Activated CD4-positive, alpha-beta T cell treated with anti-CD3 and anti-CD28 coated beads, Interleukin-2, amount 10 ng/mL, durations not matched to agents 7 days and 5 days (primary cell): ENCODE measurements at places on chromosomes 3 and 15.

DNA sequence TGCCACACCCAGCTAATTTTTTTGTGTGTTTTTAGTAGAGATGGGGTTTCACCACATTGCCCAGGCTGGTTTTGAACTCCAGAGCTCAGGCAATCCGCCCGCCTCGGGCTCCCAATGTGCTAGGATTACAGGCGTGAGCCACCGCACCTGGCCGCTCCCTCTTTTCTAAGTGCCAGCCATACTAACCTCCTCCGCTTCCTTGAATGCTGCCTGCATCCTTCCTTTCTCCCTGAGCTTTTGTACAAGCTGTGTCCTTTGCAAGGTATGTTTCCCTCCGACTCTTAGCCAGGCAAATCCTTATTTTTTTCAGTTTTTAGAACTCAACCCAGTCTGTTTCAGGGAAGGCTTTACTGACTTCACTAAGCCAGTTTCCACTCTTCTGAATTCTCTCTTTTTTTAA lies 60.6 kb downstream of the NR1D2 start:
- no peak for DNase-seq
- peaks cover 6% of the 10 kb centered on the region for H3K27me3 ChIP-seq
- no peak overlapping the region for H3K4me3 ChIP-seq
- peaks cover 5% of the 10 kb centered on the region for H3K4me1 ChIP-seq

GRCh38 chr3:29639578-29640290 lies 358.9 kb downstream of the RBMS3 start:
- DNase-seq: no peak
- H3K27me3 ChIP-seq: no peaks in the 10 kb centered on the region
- no peaks in the 10 kb centered on the region for H3K4me1 ChIP-seq
- H3K36me3 ChIP-seq: no peaks in the 10 kb centered on the region
- H3K4me3 ChIP-seq: no peak overlapping the region

DNA sequence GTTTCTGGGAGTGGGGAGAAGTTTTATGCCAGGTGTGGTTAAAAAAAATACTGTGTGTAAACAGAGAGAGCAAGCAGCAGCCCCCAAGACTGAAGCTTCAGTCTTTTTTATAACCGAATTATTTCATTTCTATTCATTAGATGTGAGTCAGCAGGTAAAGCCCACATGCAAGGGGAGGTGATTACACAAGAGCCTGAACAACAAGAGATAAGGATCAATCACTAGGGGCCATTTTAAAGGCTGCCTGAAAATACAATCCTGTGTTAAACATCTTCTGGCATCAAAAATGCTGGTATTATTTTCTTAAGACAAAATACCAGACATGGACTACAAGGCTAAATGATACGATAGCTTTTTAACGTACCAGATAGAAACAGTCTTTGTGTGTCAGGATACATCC lies 217.3 kb downstream of the SUCLG2 start:
- H3K27ac ChIP-seq: no peak overlapping the region
- no peaks in the 10 kb centered on the region for H3K27me3 ChIP-seq
- peaks cover 30% of the 10 kb centered on the region for H3K36me3 ChIP-seq
- no peak for DNase-seq

DNA sequence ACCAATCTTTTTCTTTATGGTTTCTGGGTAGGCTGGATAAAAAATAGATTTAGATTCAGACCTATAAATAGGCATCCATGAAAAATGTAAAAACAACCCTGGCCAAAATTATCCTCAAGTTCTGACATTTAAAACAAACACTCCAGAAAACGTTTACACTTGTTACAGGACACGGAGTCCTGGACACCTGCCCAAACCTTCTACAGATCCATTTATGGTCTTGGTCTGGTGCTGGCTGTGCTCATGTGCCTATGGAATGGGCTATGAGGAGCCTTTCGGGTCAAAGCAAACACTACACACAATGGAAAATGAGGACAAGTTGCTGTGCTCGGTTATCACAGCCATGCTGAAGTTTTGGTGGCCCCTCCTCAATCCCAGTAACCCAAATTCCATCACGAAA lies 108.1 kb downstream of the PDZRN3 start:
- no peak overlapping the region for H3K4me3 ChIP-seq
- no peak overlapping the region for H3K27ac ChIP-seq
- H3K4me1 ChIP-seq: no peaks in the 10 kb centered on the region
- no peaks in the 10 kb centered on the region for H3K27me3 ChIP-seq
- H3K36me3 ChIP-seq: no peaks in the 10 kb centered on the region
- no peak for DNase-seq

DNA sequence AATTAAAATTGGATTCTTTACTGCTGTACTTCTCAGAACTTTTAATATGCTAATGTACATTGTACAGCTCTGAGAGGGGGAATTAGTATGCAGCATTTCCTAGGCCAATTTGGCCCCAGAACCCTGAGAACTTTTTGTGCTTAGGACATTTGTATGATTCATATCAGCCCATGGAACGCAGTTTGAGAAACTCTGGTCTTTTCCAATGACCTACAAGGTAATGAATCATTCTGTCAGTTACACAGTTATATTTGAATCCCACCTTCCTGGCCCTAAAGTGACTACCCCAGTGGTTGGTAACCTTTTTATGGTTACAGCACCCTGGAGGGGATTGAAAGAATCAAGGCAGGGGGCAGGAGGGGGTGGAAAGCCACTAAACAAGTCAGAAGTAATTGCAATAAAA lies 25.6 kb upstream of the KBTBD12 start:
- H3K36me3 ChIP-seq: peaks cover 2% of the 10 kb centered on the region
- peaks cover 2% of the 10 kb centered on the region for H3K4me1 ChIP-seq
- no peak overlapping the region for H3K4me3 ChIP-seq
- no peak overlapping the region for H3K27ac ChIP-seq
- no peak for DNase-seq

- H3K36me3 ChIP-seq: no peaks in the 10 kb centered on the region
- no peak overlapping the region for H3K27ac ChIP-seq
- H3K4me1 ChIP-seq: no peaks in the 10 kb centered on the region
- no peak overlapping the region for H3K4me3 ChIP-seq
- no peaks in the 10 kb centered on the region for H3K27me3 ChIP-seq
Measured at GRCh38 chr3:75140904-75141615, 523.1 kb upstream of the FRG2C start.

DNA sequence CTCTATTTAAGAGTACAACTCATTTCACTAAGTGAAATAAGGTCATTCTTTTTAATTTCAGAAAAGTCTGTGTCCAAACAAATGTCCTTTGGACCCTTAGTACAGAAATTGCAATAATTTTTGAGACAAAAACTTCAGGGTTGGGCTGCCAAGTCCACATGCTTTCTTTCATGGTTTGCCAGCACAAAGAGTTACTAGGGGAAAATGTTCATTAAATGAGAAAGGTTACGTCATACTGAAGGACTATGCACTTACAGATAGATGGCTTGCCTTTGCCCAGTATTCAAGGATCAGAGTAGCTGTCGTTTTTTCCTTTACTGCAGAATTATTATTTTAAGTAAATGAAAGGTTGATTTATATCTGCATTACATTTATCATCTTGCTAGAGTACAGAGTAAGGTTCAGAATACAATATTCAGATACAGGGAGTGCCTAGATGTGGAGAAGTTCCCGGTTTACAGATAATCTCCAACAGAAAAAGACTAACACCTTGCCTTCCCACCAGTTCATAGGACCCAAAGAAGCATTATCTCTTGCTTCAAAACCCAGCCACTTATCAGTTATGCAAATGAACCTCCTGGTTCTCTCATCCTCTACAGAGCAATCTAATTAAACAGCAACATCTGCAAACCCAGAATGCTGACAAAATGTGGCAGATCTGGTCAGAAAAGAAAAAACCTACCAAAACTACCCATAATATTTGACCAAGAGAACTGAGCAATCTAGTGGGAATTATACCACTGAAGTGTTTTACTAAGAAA lies 179.3 kb downstream of the FRMD5 start:
- H3K36me3 ChIP-seq: no peaks in the 10 kb centered on the region
- no peak for DNase-seq

GRCh38 chr3:152321200-152321954 lies 52.6 kb downstream of the MBNL1 start:
- peaks cover 63% of the 10 kb centered on the region for H3K36me3 ChIP-seq
- no peak overlapping the region for H3K4me3 ChIP-seq
- peaks cover 73% of the 10 kb centered on the region for H3K4me1 ChIP-seq
- H3K27me3 ChIP-seq: no peaks in the 10 kb centered on the region
- DNase-seq: no peak

- no peak overlapping the region for H3K4me3 ChIP-seq
- H3K27me3 ChIP-seq: peaks cover 3% of the 10 kb centered on the region
- H3K4me1 ChIP-seq: peaks cover 2% of the 10 kb centered on the region
- no peak overlapping the region for H3K27ac ChIP-seq
Measured at GRCh38 chr15:68017201-68017600, 36.9 kb upstream of the PIAS1 start.
